ENCODE measurements at places on chromosomes 11 and 22. TPM values are rescaled to one million over a fixed set of nuclear protein-coding genes. Genes with fewer than 3 reads are reported as not detected.

- DNase-seq, result peak; percentile 79
These were observed at the start of gene CERK for GRCh38 chr22:46737976-46738646. TSS of gene CERK (minus strand) at chr22:46738252. CDS start at chr22:46738148, 104 bp downstream.

Gene OR2D2
- not detected for total RNA-seq

- no peak for DNase-seq
These were observed 1391.3 kb downstream of the TBC1D22A start for GRCh38 chr22:48153726-48154125.

GRCh38 chr11:67464411-67465188 is 4.5 kb downstream of the TMEM134 start:
- peak; percentile 91 for DNase-seq

- peak; percentile 90 for DNase-seq
These were observed at the start of gene GATD1 for GRCh38 chr11:777288-778255. TSS of gene GATD1 (minus strand) at chr11:777487. CDS start at chr11:777462, 25 bp downstream.

Data from thyroid gland (tissue), 4 donors.